Lung (tissue), 17 donors: ENCODE measurements at places on chromosomes 3 and 15. TPM values are rescaled to one million over a fixed set of nuclear protein-coding genes. Genes with fewer than 3 reads are reported as not detected.

DNA sequence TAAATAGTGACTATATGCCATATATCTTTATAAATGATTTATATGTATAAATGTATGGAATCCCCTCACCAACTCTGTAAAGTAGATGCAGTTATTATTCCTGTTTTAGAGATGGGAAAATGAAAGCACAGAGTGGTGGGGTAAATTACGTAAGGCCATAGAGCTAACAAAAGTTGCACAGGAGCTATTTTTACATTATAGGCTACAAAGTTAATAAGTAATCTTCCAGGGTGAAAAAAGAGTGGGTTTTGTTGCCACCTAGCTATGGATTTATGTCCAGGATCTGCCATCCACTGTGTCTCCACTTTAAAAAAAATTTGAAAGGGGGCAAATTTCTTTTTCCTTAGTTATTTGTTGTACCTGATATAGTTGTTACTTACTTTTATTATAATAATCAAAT is 235.7 kb downstream of the MCTP2 start:
- no peak overlapping the region for H3K4me3 ChIP-seq
- DNase-seq: no peak
- H3K27me3 ChIP-seq: no peaks in the 10 kb centered on the region
- H3K4me1 ChIP-seq: no peaks in the 10 kb centered on the region

DNA sequence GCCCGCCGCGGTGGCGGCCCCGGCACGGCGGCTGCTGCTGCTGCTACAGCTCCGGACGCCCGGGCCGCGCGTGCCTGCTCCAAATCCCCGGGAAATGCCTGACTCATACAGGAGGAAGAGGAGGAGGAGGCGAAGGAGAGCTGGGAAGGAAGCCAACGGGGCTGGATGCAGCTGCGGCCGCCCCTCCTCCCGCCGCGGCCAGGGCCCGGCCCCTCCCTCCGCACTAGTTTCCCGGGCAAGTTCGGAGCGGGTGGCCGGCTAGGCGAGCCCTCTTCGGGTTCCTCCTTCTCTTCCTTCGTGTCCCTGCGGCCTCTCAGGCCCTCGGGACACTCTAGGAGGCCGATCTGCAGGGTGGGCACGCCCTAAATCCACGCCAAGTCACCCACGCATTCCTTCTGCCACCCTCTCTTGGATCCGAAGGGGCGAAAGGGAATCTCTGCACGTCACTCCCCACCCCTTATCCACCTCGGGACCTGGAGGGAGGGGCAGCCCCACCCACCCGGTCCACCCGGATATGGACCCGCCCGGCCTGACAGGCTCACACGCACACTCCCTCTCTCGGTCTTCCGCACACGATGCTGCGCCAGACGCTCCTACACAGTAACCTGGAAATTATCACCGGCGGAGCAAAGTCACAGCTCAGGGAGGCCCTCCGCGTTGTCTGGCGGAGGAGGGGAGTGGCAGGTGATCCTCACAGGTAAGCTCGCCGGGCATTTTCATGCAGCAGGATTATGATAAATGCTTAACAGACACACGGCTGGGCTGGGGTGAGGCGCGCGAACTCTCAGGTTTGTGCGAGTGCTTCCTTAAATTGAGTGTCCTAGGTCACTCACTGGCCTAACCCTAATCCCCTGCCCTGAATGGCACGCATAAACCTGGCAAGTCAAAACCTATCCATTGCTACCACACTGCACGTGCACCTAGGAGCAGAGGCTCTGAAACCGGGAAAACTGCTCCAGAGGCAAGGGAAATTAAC is at the start of the genes OSBPL10 and ZNF860:
Gene OSBPL10 (minus strand): TSS at position 57 of the 976 bp plus-strand sequence. CDS start 83 bp downstream, outside the sequence.
Gene ZNF860 (plus strand): TSS at position 545 of the 976 bp plus-strand sequence. CDS start 7,330 bp downstream, outside the sequence.
- DNase-seq: peak; percentile 97
- H3K27me3 ChIP-seq: no peaks in the 10 kb centered on the region
- H3K4me3 ChIP-seq: peak within 1 kb of the TSS; percentile 72
- H3K36me3 ChIP-seq: no peaks in the 10 kb centered on the region
- peak within 1 kb of the TSS; percentile 50 for H3K27ac ChIP-seq

EDC3 gene
- polyA plus RNA-seq: 15.3 TPM

GRCh38 chr3:15579051-15579450 is 22.3 kb downstream of the HACL1 start:
- no peaks in the 10 kb centered on the region for H3K4me1 ChIP-seq
- no peaks in the 10 kb centered on the region for H3K27me3 ChIP-seq
- H3K36me3 ChIP-seq: peaks cover 9% of the 10 kb centered on the region
- H3K4me3 ChIP-seq: no peak overlapping the region
- H3K27ac ChIP-seq: no peak overlapping the region
- DNase-seq: no peak

GRCh38 chr3:123469323-123469995 is 20.6 kb upstream of the ADCY5 start:
- no peak overlapping the region for H3K27ac ChIP-seq
- H3K4me1 ChIP-seq: no peaks in the 10 kb centered on the region
- no peak overlapping the region for H3K4me3 ChIP-seq
- no peak for DNase-seq

- H3K4me1 ChIP-seq: peaks cover 2% of the 10 kb centered on the region
- peaks cover 3% of the 10 kb centered on the region for H3K36me3 ChIP-seq
- H3K27ac ChIP-seq: no peak overlapping the region
- H3K27me3 ChIP-seq: no peaks in the 10 kb centered on the region
- no peak for DNase-seq
Measured at GRCh38 chr3:124257336-124257864, 265.5 kb upstream of the ROPN1 start.

ARPP21 gene
- not detected for polyA plus RNA-seq

GRCh38 chr15:42576040-42576594 is 711 bp downstream of the STARD9 start:
- H3K36me3 ChIP-seq: no peaks in the 10 kb centered on the region
- peaks cover 6% of the 10 kb centered on the region for H3K4me1 ChIP-seq
- DNase-seq: no peak
- H3K27ac ChIP-seq: peak overlapping the region; percentile 92

DNA sequence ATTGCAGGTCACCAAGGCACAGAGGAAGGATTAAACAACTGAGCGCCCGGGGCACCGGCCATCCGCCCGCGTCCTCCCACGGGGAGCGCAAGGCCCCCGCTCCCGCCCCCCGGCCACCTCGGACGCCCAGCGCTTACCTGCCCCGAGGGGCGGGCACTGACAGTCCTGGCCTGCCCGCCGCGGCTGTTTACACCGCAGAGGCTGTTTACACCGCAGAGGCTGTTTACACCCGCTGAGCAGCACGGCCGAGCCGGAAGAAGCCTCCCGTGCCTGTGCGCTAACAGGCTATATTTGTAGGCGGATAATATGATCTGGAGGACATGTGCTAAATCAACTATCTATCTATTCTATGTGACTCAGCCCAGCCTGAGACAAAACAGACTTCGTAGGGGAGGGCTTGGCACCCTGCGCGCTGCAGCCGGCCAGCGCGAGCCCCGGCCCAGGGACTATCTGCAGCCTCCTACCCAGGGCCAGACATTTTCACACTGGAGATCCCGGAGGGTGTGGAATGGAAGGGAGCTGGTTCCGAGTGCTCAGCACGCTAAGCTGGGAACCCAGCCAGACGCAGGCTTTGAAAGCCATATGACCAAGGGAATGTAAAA is at the start of gene LRRC2:
Gene LRRC2 (minus strand): TSS at position 263 of the 602 bp plus-strand sequence. CDS start 14,711 bp downstream, outside the sequence.
- H3K4me1 ChIP-seq: peaks cover 5% of the 10 kb centered on the region
- H3K4me3 ChIP-seq: peak within 1 kb of the TSS; percentile 32
- H3K36me3 ChIP-seq: no peaks in the 10 kb centered on the region

SERPINI2 gene
- 2.4 TPM for polyA plus RNA-seq
